ENCODE measurements at places on chromosomes 7 and 10.

DNA sequence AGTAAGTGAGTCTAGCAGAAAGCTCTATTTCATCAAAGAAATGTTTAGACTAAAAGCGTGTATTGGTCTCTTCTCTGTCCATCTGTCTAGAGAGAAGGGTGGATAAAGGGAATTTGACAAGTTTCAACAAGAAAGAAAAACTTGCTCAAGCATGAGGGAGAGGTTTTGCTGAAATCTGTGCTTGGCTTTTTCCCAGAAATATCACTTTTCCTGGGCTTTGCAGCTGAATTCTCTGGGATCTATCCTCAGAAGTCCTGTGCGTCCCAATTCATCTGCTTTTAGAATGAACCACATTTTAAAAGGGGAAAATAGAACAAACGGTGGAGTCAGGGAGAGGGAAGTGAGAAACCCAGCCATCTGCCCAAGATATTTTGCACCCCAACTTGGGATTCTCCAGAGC is 59.6 kb upstream of the CELF2 start:
- no peak for DNase-seq

- DNase-seq: no peak
Measured at GRCh38 chr10:58467931-58468635, 44.6 kb upstream of the BICC1 start.

GRCh38 chr7:92714280-92714679 is 122.1 kb downstream of the CDK6 start:
- no peak for DNase-seq

GRCh38 chr7:17745610-17746009 is 194.7 kb downstream of the SNX13 start:
- DNase-seq: no peak

DNA sequence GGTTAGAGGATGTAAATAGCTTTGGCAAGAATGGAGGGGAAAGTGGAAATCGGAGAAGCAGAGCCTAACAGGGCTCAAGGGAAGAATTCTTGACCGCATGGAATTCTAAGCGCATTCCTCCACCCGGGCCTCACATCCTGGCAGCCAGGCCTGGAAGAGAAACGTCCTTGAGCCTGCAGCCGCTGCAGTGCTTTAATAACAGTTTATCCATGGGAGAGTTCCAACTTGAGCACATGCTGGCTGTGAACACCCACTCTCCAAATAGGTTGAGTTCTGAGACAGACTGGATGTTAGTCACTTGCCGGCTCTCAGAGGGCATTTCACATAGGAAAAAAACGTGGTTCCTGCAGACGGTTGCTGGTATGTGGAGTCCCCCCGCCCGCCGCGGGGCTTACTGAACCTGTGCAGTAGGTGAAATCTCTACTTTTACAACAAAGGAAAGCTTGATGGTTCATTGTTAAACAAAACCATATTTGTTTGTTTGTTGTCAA is 61.4 kb upstream of the STEAP1B start:
- DNase-seq: no peak

DNA sequence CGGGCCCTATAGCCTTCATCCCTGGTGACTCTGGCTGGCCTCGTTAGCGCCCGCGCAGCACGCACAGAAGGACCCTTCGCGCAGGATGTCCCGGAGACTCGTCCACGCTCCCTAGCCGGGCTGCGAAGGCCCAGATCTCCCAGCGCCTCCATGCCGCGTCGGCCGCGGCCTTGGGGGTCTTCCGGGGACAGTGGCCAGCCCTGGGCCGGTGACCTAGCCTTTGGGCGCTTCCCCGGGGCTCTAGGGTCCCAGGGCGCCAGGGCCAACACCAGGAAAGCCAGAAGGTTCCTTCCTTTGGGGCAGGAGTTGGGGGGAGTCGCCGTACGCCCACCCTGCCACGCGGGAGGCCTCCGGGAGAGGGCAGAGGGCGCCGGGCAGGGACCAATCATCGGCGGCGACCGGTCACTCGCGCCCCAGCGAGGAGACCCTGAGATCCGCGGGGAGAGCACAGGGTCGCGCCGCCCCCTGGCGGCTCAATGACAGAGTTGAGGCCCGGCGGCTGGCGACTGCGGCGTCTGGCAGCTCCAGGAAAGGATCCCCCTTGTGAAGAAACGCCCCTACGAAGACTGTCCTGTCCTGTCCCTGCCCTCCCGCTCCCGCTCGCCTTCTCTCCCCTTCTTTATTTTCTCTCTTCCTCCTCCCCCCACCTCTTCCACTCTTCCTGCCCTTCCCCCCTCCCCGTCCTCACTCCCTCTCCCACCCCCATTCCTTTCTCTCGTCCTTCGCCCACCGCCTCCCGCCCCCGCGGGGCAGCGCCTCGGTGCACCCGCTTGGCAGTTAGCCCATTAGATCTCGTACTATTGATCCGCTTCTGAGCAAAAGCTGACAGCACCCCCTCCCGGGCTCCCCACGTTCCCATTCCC is 62.3 kb upstream of the LBX1 start:
- DNase-seq: peak; percentile 71

GRCh38 chr10:125149680-125150047 is 10.7 kb downstream of the CTBP2 start:
- DNase-seq: no peak

- no peak for DNase-seq
Measured at GRCh38 chr10:67663449-67664087, 32.4 kb downstream of the CTNNA3 start.

DNA sequence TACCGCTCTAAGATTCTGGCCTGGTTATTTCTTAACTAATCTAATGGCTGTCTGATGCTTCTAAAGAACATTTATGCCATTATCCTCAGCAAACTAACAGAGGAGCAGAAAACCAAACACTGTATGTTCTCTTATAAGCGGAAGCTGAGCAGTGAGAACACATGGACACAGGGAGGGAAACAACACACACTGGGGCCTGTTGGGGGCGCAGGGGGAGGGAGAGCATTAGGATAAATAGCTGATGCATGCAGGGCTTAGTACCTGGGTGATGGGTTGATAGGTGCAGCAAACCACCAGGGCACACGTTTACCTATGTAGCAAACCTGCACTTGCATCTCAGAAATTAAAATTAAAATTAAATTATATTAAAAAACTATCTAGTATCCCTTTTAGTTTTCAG is 853.5 kb downstream of the GATA3 start:
- no peak for DNase-seq

GRCh38 chr10:124150189-124150806 is 56.9 kb upstream of the CHST15 start:
- no peak for DNase-seq

- DNase-seq: no peak
Measured at GRCh38 chr10:112447620-112447928, 559 bp downstream of the VTI1A start.

All from activated naive CD8-positive, alpha-beta T cell treated with anti-CD3 and anti-CD28 coated beads, Interleukin-2, amount 50 U/mL, for 24 hours (primary cell).